Cardiac fibroblast (primary cell): ENCODE measurements at places on chromosomes 11 and 22.
A peak's percentile ranks its signal among the peaks of the same experiment; 100 is the strongest.

DNA sequence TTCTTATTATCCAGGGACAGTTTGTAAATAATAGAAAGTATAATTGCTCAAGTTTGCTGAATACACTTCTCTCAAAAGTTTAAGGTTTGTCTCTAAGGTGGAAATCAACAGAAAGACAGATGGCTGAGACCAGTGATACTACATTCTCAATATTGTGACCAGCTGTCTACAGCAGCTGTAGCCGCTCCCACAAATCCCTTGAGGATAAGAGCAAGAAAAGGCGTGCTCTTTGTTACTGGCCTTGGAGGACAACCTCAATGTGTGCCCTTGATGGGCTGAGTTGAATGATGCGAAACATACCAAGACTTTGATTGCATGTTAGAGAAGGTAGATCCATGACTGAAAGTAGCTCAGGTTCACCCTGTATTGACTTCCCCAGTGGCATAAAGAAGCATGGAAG is 6.1 kb downstream of the OR6M1 start:
- DNase-seq = no peak

- DNase-seq = no peak
These were observed 4.2 kb downstream of the RAB1B start for GRCh38 chr11:66272596-66272995.

DNA sequence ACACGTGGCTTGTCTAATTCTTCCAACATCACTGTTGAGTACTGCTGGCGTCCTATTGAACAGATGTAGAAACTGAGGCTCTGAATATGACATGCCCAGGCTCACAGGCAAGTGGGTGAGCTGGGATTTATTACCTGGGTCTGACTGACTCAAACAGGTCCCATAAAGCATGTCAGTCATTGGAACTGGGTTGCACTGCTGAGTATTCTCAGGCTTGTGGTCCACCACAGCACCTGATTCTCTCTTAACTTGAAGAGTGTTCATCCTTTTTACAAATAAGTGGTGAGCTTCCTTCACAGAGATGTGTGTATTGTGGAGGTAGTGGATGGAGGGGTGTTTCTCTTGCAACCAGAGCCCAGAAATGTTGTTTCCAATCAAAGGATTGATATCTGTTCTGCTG is 44.5 kb downstream of the SC5D start:
- no peak for DNase-seq

DNA sequence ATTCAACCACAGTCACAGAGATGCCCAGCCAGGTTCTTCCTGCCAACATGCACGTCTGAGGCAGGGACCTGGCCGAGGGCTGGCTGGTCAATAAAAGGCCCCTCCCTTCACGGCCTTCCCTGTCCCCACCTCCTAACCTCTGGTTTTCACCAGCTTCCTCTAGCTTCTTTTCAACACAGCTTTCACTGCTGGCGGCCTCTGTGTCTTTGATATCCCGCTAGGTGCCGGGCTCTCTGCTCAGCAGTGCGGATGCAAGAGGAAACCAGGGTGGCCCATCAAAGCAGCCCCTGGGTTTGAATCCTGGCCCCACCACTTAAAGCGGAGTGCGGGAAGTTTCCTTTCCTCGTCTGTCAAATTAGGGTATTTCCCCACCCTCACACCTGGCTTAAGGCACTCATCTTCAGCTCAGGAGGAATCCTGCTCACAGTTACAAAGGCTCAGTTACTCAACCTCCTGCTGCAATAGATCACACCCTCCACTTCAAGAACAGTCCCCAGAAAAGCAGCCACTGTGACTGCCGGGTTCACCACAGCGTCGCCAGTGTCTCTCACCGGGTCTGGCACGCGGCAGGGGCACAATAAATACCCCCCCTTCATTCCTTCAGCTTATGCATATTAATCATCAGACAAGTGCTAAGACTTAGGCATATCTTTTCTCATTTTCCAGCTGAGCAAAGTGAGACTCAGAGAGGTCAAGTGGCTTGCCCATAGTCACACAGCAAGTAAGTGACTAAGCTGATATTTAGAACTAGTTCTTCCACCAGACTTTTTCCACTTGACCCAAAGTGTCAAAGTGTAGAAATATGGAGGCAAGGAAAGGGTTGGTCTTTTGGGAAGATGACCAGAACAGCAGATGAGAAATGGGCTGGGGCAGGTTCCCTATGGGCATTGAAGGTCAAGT is 45.7 kb downstream of the TXN2 start:
- no peak for DNase-seq

DNA sequence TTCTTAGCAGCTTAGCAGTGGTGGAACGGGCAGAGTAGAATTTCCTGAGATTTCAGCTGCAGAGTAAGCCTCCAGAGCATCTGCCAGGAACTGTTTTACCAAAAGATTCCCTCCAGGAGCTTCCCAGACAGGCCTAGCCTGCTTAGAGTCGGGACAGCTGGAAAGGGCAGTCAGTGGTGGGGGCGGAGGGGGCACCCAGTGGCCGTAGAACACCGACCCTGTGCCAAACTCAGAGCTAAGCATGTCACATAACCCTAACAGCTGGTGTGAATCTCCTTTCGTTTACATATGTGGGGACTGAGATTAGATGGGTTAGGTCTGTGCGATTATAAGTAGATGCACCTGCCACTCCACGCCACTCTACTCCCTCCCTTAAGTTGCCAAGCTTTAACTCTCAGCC is 80.0 kb upstream of the CRTAM start:
- no peak for DNase-seq

- DNase-seq = no peak
These were observed 25.1 kb downstream of the OR10A6 start for GRCh38 chr11:7905961-7906429.

DNA sequence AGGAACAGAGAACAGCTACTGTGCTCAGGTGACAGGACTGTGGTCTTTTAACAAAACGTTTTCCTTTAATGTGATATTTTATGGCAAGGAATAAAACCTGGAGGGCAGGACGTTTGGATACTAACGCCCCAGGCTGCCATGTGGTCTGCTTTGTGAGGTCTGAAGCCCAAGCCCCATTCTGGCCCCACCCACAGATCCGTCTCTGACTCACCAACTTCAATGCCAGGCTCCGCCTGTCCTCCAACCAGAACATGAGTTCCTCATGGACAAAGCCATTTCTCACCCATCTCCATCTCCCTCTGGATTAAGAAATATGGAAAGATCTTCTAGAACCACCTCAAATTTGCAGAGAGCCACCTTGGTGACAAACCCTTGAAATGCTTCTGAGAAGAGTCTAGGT is 148.8 kb downstream of the CRYBB2 start:
- DNase-seq = peak; percentile 60

GRCh38 chr22:42654436-42655073 is 5.4 kb upstream of the CYB5R3 start:
- DNase-seq = no peak

DNA sequence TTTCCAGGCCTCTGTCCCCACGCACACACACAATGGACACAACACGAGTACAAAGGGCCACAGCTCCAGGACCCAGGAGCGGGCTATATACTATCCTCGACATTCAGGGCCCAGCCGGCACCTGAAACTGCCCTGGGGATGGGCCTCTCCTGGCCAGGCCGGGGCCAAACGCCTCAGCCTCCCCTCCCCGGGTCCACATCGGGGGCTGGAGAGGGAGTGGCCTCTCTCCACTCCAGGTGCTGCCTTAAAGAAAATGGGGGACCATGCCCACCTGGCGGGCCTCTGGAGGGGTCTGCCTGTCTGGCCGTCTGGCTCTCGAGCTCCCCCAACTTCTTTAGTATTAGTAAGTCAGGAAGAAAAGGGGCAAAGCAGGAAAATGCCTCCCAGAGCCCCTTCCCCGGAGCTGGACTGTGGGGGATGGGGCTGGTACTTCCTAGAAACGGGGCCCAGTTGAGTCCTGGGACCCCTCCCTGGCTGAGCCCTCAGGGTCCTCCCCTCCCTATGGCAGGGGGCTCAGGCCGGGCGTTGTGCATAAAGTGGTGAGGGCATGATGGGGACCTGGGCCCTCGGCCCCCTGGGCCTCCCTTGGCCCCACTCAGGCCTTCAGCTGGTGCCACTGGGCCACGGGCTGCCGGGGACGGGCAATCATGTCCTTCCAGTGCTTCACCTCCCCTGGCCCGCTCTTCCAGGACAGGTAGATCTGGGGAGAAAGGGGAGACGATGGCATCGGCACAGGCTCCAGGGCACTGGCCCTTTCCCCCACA is 9.7 kb downstream of the LRRC10B start:
- DNase-seq = no peak

GRCh38 chr22:44496844-44497217 is 1.2 kb downstream of the RTL6 start:
- DNase-seq = no peak

DNA sequence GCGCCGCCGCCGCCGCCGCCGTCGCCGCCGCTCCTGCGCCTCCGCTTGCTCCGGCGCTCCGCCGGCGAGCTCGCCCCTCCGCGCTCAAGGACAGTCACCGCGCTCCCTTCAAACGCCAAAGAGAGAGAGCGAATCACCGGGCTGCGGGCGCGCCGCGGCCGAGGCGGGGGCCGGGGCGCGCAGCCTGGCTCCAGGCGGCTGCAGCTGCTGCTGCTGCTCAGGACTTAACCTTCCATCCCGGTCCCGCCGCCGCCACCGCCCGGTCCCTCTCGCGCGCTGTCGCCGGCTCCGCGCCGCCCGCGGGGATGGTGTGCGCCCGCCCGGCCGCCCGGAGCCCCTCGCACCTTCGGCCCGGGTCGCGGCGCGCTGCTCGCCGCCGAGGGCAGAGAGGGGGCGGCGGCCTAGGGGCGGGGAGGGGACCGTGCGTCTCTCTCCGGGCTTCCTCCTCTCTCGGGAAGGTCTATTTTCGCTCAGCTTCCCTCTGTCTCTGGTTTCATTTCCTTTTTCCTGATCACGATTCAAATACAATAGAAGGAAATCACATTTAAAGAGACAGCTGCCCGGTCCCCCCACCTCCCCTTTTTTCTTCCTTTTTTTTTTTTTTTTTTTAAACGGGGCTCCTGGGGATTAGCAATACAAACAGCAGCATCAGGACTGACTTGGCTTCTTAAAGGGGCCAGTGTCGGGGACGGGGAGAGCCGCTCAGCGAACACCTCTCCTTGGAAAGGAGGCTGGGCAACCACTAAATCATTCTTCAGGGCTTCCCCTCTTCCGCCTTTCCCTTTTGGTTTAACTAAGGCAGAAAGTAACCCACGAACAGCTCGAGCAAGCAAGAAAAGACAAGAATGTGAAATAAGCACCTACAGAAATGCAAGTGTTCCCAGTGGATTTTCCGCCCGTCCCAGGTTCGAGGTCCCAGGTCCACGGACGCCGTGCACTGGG is 22.1 kb downstream of the LMO2 start:
- peak; percentile 50 for DNase-seq

- DNase-seq = no peak
These were observed 42.4 kb upstream of the NNMT start for GRCh38 chr11:114253771-114254170.

DNA sequence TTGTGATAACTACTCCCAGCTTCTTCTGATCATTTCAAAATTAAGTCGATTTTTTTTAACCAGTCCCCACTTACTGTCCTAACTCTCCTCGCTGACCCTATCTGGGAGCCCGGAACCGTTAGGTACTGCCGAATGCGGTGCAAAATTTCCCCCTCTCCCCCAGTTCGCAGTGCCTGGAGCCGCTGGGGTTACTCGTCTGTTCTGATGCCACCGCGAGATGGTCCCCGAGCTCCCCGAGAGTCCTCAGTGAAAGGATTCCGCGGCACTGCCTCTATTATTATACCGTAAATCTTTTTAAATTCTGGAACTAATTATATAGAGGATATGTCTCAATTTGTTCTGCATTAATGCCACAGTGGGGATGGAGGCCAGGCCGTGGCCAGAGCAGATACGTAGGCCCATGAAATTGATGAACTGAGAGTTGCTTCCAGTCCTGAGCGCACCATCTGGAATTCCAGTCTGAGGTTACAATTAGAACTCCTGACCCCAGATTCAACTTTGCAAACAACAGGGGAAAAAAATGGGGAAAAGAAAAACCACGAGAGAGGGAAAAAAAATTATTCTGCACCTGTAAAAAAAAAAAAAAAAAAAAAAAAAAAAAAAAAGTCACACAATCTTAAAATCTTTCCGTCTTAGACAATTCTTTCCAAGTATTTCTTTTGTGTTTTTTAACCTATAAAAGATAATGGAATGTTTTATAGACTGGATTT is 4.3 kb upstream of the WT1 start:
- DNase-seq = no peak

DNA sequence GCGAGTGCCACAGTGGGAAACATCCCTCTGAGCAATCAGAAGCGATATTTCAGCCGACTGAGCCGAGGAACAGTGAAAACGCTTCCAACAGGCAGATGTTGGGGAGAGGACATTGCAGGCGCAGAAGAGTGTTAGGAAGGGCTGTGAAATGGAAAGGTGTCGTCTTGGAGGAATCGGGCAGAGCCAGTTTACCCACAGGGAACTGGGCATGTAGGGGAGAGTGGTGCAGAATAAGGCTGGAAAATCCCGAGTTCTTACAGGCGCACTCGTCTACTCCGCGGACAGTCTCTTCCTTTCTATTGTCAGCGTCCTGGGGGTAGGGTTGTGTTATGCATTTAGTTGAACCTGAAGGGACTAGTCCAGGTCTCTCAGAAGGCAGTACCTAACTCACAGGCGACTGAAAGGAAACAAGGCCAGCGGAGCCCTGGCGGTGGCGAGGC is 1.1 kb upstream of the APLP2 start:
- DNase-seq = no peak

DNA sequence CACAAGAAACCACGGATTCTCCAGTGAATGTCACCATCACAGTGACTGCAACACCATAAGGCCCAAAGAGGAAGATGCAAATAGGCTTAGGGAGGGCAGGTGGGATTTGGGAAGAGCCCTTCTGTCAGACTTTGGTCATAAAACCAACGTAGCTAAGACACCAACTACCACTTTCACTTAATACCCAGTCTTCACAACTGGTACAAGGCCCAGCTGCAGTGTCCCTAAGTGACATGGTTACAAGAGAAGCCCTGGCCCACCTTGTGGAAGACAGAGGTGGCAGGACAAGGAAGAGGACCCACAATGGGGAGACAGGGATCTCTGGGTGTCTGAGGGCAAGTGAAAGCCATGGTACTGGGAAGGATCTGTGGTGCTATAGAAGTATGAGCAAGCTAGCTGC is 10.0 kb downstream of the VSIG10L2 start:
- no peak for DNase-seq

DNA sequence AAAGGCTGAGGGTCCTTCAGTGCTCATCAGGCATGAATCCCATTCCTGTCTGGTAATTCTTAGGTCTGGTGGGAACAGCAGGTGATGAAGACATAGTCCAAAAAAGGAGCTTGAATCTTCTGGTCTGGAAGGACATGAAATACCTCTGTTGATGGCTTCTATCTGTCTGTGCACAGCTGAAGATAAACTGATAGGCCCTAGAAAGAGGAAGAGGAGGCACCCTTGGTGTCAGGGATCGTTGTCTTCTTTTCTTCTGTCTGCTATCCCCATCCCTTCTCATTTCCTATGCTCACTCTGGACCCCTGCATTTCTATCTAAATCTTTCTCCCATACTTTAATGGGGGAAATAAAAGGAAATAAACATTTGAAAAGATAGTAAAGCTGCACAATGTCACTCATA is 9.4 kb downstream of the AGBL2 start:
- DNase-seq = no peak
